Fibroblast of skin of right biceps (primary cell): ENCODE measurements at places on chromosomes 3 and 15.

- DNase-seq: no peak
Observed at GRCh38 chr15:69298697-69299441, at the start of gene PAQR5. PAQR5 (plus strand) TSS chr15:69298912; CDS start chr15:69360081, 61,169 bp downstream.

DNA sequence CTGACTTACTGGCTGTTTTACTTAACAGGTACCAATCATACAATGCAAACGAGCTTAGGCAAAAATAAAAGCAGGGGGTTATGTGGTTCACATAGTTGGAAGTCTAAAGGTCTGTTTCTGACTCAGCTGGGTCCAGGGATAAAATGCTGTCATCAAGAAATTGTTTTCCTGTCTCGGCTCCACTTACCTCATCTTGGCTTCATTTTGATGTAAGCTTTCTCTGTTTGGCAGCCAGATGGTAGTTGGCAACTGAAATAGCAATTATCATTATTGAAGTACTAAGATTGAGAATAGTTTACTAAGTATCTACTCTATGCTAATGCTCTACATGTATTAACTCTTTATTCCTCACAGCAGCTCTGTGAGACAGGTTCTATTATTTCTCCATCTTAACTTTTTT, 36.8 kb upstream of the CNTN3 start:
- DNase-seq: peak; percentile 70

DNA sequence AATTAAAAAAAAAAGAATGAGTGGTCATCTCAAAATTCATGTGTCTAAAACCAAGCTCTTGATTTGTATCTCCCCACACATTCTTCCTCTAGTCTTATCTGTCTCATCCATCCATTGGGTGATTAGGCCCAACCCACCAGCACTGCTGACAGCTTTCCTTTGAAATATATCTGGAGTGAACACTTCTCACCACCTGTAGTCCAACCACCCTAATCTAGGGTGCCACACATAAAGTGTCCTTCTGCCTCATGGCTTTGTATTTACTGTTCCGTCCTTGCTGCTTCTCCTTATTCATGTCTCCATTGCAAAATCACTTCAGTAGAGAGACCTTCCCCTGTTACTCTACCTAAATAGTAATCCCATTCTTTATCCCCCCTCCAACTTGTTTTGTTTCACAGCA, 82.4 kb upstream of the PTX3 start:
- DNase-seq: no peak

- DNase-seq: no peak
Observed at GRCh38 chr15:96213045-96213444, 117.5 kb upstream of the NR2F2 start.

DNA sequence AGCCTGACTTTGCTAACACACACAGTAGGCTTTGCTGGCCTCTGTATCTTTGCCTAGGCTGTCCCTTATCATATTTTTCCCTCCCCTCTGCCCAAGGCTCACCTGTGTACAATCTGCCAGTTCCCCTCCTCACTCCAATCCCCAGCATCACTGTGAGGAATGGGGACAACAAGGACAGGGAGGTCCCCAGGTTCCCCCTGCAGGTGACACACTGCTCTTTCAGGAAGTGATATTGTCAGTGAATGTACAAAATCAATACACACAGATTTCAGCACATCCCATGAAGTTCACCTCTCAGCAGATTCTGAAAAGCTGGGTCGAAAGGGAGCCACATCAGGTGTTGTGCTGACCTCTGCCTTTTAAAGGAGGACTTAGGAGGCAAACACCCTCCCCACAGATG, 177.5 kb downstream of the RAB11A start:
- DNase-seq: no peak

GRCh38 chr3:41075975-41076374, 123.3 kb upstream of the CTNNB1 start:
- no peak for DNase-seq

DNA sequence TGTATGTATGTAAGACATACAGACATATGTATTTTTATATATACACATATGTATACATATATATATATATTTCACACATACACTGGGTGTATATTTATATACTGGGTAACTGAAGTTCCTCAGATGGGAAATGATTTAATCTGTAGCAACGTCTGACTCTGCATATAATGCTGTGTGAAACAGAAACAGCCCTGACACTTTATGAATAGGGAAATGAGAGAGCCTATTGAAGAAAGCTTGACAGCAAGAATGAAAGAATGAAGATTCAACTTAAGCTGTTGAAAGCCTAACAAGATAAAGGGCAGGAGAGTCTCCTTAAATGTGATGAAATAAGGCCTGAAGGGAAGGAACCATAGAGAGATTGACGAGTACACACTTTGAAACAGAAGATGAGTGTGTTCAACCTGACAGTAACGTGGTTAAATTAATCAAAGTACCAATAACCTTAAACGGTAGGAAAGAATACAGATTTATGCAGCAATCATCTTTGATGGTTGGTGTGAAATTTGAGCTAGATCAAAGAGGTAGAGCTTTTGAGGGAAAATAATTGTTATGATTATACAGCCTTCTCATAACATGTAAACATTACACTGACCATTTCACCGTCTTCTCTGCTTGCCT, 169.9 kb downstream of the MECOM start:
- no peak for DNase-seq

DNA sequence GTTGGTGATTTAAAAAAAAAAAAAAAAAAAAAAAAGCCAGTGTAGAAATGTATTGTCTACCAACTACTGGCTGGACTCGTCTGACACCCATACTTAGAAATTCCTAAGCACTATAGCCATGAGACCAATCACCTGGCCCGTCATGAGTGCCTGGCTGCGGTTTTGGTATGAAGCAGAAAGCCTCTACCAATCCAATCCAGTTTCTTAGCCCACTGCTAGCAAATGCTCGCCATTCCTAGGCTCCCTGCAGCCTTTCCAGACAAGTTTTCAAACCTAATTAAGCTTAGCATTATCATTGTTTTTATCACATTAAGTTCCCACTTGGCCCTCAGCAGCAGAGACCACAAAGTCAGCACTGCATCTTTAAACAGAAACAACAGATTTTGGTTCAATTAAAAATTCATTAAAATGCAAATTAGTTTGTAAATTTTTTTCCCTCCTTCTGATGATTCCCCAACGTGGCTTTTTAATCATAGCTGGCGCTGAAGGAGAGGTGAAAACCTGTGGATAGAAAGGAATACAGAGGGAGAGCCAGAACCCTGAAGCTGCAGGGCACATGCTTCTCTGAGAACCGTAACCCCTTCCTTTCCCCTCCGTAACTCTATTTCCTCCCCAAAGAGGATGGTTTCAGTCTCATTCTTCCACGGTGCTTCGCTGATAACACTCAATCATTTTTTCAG, 32.2 kb upstream of the ST8SIA2 start:
- no peak for DNase-seq

- DNase-seq: peak; percentile 33
Observed at GRCh38 chr3:105448338-105448982, 81.8 kb downstream of the ALCAM start.

- DNase-seq: no peak
Observed at GRCh38 chr3:52524752-52525679, 8.6 kb downstream of the NT5DC2 start.

DNA sequence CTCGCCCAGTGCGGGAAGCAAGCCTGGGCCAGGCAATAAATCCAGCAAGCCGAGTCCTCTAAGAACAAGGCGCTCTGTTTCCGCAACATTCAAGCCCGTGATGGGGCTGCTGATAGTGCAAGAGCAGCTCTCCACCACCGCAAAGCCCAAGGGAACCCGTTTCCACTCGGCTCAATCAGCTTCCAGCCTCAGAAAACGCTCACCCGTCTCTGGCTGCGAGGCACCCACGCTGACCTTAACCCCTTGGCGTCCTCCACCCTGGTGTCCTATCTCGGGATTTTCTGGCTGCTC, 17.8 kb downstream of the SPATA12 start:
- peak; percentile 62 for DNase-seq

DNA sequence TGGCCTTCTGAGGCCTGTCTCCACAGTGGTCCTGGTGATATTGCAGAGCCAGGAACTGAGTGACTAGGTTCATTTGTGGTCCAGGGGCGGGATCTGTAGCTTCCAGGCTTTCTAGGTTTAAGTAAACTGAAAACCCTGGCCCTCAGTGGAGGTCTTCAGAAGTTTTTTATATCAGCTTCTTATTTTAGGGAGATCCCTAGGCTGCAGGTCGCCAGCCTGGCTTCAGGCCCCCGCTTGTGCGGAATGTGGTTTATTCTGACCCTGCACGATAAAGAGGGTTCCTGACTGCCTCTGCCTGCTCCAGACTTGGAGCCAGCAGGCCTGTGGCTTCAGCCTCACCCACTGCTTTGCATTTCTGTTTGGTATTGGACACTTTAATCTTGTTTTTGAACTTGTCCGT, 133.9 kb upstream of the PLXNA1 start:
- no peak for DNase-seq

DNA sequence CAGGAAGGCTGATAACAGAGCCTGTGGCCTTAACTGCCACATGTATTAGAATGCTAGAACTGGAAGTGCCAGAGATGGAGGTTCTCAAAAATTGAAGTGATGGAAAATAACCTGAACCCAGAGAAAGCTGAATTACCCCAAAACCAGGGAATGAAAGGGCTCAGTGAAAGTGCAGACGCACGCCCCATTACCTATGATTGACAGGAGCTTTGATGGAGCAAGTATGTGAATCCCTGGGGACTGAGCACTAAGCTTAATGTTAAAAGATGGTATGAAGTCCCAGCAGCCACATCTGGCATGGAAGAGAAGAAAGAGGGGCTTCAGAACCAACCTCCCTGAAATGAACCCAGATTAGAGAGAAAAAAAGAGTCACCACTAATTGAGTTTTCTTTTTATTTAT, 118.4 kb upstream of the FHIT start:
- no peak for DNase-seq

- no peak for DNase-seq
Observed at GRCh38 chr3:13792512-13793371, 87.1 kb downstream of the WNT7A start.

DNA sequence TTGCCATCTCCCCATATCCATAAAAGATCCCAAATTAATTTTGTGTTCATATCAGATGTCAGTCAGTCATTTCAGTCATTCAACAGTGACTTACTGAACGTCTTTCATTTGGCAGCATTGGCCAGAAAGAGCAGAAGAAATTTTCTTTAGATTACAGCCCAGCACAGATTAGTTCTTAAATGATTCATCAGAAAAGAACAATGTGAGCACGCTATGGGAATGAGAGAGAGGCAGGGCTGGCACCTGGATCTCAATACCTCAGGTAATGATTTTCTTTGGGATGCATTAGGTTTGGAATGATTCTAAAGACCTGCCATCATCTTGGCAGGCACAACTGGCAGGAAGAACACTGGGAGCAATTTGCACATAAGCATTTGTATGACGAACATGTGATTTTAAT, 41.6 kb downstream of the FBN1 start:
- DNase-seq: no peak

DNA sequence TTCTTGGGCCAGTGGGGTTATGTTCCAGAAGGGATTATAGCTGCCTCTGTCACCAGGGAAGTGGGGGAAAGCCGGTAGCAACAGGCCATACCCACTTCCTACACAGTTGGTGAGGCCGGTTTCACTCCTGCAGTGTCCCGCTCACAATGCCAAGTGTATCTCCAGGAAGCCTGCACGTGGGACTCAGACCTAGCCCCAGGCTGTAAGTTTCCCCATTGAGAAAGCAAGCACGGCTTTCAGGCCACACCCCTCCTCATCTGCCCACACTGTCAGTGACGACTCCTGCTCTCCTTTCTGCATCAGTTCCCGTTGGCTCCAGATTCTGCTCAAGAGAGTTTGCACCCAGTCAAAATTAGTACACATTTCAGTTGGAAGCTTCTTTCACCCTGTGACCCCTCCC, 51.6 kb upstream of the CPOX start:
- DNase-seq: no peak

DNA sequence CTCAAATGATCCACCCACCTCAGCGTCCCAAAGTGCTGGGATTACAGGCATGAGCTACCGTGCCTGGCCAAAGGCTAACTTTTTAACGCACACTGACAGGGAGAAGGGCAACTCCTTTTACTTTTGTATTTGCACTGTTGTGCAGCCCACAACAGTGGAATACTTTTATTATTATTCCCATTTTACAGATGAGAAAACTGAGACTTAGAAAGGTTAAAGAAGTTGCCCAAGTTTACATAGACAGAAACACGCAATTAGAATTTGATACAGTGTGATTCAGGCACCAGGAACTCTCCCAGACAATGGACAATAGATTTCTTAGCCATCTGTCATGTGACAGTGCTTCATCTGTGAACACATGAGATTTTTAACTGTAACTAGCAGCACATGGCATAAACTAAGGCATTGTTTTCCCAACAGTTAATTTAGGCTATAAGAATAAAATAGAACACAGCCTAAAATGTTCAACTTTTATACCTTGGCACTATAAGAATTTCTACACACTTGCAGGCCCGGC, 18.8 kb downstream of the STAG1 start:
- peak; percentile 31 for DNase-seq

GRCh38 chr3:187624588-187624987, 45.6 kb downstream of the SST start:
- DNase-seq: no peak

GRCh38 chr15:100114100-100114499, 227.7 kb downstream of the ADAMTS17 start:
- DNase-seq: peak; percentile 90

DNA sequence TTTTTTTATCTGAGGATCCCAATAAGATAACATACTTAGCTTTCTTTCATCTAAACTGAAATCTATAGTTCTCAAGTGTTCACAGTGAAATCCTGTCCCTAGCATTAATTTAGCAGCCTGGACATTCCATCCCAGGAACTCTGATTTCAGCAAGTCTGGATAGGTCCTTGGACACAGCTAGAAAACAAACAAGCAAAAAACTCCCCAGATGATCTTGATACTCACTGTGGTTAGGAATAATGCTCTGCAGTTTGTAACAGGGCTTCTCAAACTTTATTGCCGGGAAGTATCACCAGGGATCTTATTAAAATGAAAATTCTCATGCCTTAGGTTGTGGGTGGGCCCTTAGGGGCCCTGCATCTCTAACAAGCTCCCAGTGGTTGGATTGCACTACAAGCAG, 24.3 kb downstream of the THBS1 start:
- DNase-seq: no peak

DNA sequence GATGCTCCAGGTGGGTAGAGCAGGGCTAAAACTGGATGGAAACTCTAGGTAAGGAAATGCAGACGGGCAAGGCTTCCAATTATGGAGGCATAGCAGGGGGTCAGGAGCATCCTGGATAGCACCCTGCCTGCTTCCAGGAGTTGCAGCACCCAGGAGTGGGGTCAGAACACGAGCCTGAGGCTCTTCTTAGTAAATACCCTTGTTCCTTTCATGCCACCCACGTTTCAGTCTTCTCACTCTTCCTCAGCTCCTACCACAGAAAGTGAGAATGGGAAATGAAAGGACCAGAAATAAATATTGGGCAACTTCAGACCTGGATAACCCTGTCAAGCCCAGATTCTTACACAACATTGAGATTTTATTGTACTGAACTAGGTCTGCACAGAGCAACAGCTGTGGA, 16.4 kb downstream of the CCR1 start:
- no peak for DNase-seq

DNA sequence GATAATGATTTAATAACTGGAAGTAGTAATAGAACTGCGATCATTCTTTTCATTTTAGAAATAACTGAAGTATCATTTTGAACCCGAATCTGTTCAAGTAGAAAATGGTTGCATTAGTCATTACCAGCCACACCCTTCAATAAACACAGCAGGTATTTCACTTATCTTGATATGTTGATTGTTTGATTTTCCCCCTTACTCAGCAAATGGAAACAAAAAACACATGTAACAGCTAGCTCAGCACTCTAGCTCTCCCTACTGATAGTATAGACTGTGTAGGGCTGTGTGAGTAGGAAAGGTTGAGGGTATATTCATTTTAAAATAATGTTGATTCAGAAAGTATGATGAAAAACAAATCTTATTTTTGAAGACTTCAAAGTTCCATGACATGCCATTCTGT, 1.1 kb upstream of the GPR149 start:
- no peak for DNase-seq
